Mesothelial cell of epicardium (in vitro differentiated cells): ENCODE measurements at places on chromosomes 1 and 21. TPM values are rescaled to one million over a fixed set of nuclear protein-coding genes. Genes with fewer than 3 reads are reported as not detected.

- DNase-seq = no peak
These were observed 100.7 kb upstream of the OLFM3 start for GRCh38 chr1:102097451-102097850.

KRTAP10-10 gene
- not detected in 3 replicates for total RNA-seq

DNA sequence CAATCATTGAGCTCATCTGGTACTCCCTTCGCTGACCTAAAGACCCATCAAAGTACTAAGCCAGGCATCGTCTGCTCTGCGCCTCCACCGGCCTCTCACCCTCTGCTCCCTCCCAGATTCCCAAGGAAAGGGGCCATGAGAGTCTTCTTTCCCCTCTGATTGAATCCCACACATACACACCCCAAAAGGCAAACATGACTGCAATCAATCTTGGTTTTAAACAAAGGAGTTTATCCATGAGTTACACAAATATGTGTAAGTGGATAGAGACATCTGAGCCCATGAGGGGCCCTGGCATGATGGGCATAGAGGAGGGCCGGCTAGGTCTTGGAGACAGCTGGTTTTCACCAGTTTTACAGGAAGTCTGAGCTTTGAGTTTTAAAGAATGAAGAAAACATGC is 50.9 kb downstream of the CAPN2 start:
- DNase-seq = no peak

DNA sequence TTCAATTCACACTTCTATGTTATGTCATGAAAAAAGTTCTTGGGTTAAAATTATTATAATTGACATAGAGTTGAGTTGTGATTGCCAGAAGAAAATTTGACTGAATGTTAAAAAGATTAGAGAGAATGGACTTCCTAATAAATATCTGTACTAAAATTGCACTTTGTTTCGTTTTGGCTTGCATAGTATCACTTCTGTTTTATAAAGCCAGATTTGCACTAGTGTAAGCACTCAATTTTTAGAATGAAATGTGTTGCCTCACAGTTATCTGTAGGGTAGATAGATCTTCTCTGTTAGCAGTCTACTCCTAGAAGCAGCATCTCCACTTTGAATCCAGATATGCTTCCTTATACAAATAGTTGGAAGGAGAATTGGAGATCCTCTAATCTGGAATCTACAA is 95.2 kb upstream of the MPC2 start:
- DNase-seq = no peak

ALPL gene
- 0.59 to 1.2 TPM (median 0.89 TPM) in 3 replicates for total RNA-seq

- DNase-seq = no peak
These were observed 56.7 kb downstream of the MRPL39 start for GRCh38 chr21:25550352-25551120.

- DNase-seq = no peak
These were observed 86.5 kb upstream of the WNT4 start for GRCh38 chr1:22229379-22229778.
